ENCODE measurements at places on chromosomes 3 and 15.

DNA sequence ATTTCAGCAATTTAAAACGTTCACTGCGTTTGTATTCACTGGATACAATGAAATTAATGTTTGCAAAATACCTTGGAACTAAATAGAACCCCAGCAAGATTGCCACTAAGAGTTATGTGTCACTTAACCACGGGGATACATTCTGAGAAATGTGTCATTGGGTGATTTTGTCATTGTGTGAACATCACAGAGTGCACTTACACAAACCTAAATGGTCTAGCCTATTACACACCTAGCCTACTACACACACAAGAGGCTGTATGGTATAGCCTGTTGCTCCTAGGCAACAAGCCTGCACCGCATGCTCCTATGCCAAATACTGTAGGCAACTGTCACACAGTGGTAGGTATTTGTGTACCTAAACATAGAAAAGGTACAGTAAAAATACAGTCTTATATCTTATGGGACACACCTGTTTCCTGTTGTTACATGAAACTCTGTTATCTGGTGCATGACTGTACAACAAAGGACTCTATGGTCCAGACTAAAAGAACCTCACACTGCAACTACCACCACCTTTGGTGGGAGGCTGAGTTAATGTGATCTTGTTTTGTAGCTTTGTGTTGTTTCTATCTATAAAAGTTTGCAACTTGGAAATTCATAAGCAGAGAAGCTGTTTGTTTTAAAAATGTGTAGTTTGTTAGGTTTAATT lies 92.2 kb upstream of the NTRK3 start:
- no peak for DNase-seq

- DNase-seq, result no peak
These were observed 950.1 kb downstream of the TBL1XR1 start for GRCh38 chr3:176247191-176247590.

DNA sequence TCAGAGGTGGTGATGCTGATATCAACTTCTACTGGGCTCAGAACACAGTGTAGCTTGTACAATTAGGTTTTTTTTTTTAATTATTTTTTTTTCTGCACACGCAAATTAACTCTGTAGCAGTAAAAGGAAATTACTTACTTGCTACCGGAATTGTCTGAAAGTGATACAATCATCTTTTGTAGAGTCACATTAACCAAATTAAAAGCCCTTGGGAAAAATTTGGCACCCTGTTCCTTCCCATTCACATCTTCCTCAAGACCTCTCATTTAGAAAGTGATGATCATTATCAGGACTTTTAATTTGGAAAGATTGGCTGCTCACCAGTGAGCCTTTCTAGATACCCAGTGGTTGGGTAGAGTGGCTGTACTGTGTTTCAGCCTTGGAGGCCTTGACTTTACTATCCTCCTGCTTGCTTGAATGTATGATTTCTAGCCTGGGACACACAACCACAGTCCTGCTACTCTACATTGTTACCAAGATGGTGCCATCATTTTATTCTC lies 158.3 kb downstream of the ECT2 start:
- no peak for DNase-seq

- no peak for DNase-seq
These were observed 128.7 kb upstream of the BNIP2 start for GRCh38 chr15:59817834-59818233.

GRCh38 chr3:127475975-127476705 lies 114.4 kb downstream of the TPRA1 start:
- no peak for DNase-seq

DNA sequence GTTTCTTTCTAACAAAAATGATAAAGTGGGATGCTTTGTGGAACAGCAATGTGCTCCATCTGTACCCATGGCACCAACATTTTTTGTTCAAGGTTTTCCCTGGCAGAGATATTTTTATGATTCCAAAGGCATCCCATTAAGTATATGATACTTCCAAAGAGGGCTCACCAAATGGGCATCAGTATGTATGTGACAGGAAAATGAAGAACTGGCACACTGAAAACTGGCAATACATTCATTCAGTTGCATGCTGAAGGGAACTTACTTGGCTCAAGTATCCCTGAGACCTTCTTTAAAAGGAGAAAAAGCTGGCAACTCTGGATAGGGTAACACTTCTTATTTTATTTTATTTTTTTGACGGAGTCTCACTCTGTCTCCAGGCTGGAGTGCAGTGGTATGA lies 249.8 kb downstream of the IL20RB start:
- DNase-seq, result no peak

DNA sequence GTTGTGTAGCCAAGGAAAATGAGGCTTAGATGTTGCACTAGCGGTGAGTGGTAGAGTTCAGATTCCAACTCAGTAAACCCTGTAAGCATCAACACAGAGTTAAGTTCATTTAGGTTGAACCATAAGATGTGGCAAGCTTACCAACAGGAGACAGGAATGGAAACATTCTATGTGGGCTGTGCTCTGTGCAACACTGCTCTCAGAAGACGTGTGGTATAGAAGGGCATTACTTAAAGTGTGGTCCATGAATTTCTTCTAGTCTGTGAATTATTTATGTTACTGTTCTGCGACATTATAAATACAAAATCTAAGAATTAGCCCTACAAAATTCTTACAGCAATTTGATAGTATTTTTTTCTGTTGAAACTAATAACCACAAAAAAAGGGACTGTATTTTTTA lies 213.3 kb downstream of the GRM7 start:
- no peak for DNase-seq

DNA sequence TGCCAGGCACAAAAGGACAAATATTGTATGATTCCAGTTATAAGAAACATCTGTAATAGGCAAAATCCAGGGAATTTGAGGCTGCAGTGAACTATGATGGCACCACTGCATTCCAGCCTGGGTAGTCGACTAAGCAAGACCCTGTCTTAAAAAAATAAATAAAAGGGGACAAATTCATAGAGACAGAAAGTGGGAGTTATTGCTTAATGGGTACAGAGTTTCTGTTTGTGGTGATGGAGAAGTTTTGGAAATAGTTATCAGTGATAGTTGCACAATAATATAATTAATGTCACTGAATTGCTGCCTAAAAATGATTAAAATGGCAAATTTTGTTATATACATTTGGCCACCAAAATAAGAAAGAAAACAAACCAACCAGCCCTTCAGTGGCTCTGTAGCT lies 27.6 kb upstream of the CNBP start:
- DNase-seq, result no peak

DNA sequence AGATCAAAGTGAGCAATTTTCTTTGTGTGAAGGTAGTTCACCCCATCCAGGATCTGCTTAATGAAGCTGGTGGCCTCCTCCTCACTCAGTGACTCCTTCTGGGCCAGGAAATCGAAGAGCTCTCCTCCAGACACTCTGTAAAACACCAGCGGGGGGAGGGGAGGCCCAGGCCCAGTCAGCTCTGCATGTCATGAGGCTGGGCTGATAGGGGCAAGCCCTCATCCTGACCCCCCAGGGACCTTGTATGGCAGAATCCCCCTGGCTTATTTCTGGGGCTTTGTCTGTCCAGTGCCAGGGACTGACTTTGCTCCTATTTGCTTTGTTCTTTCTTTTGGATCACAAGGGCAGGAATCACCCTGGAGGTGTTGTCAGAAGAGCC lies 74.9 kb downstream of the DAPK2 start:
- no peak for DNase-seq
